ENCODE measurements at places on chromosomes 5 and 9.

DNA sequence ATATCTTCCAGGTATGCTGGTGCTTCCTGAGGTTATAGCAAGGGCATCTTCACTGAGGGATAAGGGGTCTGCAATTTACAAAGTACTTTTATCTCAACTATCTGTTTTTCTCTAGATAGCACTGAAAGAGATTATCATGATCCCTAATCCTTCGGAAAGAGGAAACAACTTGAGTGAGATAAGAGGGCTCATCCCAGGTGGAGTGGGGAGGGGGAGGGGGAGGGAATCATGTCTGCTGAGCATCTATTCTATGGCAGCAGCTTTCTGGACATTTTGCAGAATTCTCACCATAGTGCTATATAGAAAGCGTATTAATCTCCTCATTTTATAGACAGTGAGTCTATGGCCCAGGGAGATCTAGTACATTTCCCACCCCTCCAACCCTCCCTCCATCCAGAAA, 5.9 kb downstream of the TNFSF15 start:
- no peak for DNase-seq

DNA sequence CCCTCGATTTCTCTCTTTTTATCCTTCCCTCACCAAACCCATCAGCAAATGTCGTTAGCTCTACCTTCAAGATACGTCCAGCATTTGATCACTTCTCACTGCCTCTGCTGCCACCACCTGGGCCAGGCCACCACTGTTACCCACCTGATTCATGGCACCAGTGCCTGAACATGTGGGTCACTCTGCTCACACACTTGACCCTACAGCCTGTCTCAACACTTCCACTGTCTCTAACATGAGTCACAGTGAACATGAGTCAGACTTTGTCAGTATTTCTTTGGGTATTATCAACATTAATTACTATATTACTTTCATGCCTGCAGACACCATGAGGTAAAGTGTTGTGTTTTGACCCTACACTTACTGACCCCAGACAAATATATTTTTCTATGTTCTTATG, 19.6 kb downstream of the SLC24A2 start:
- no peak for DNase-seq

DNA sequence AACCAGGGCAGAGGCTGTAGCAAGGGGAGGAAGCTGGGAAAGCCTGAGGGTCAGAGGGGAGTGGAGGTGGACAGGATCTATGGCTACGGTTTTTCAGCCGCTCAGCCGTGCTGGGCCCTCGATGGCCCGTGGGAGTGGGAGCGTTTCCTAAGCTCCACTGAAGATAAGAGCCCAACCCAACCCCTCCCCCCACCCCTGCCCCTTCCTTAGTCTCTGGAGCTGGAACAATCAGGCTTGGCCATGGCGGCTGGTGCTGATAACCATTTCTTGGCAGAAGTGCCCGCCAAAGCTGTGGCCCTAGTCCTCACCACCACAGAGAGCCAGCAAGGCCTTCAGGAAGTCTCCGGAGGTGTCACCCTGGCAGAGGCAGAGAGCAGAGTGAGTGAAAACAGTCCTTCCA, 20.3 kb upstream of the TNIP1 start:
- no peak for DNase-seq

- no peak for DNase-seq
These were observed 2.2 kb downstream of the DNAJB5 start for GRCh38 chr9:34991607-34992375.

DNA sequence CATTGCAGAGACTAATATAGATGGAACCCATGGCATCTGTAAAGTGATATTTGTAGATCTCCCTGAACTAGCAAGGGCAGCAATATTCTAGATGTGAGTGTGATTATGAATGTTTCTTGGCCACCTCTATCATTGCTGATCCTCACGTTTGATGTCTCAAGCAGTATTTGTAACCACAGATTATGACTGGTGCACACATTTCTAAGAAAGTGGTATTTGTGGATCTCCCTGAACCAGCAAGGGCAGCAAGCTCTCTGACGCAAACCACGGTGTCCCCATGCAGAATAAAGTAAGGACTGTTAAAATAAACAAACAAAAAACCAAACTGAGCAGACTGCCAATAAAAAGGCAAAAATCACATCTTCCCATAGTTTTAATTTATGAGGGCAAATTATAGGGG, 301.3 kb downstream of the CSNK1G3 start:
- DNase-seq: no peak
